ENCODE measurements at places on chromosomes 1 and 21.

DNA sequence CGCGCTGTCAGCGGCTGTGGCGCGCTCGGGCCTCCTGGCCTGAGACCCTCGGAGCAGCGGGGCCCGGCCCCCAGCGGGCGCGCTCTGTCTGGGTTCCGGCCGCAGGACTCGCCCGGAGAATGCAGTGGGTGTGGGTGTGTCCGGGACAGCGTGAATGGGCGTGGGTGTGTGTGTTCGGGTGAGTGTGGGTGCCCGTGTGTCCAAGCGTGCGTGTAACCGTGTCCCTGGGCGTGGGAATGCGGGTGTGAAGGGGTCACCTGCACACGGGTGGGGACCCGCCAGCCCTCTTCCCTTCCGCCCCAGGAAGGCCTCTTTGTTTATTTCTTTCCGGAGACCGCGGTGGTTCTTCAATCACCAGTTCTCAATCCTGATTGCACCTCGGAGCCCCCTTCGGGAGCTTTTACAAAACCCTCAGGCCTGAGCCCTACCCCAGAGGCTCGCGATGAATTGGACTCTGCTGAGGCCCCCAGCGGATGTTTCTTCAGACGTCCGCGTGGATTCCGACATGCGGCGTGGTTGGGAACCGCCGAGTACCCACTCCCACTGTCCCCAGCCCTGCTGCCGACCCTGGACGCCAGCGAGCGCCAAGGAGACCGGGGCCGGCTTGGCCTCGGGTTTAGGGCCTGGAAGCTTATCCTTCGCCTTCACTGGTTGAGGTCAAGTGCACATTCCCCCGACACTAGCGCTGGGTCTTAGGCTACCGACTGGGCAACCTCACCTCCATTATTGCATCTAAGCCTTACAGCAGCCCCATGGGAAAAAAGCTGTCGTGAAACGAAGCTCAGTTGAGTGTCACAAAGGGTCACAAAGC is 19.3 kb downstream of the SERTAD4 start:
- DNase-seq, result no peak

DNA sequence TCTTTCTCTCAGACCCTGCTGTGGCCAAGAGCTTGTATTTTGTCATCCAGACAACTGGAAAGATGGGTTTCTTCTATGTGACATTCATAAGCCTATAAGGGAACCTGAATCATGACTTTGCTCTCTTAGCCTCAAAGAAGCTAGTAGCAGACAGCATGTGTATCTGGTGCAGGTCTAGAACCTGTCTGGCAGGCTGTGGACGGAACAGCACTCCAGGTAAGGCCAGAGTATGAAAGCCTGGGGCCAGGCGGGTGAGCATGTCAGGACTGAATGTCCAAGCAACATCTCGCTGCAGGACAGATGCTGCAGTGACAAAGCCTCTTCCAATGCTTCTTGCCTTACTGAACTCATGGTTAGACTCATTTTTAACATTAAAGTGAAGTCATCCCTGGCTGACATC is 32.8 kb downstream of the AKNAD1 start:
- no peak for DNase-seq

DNA sequence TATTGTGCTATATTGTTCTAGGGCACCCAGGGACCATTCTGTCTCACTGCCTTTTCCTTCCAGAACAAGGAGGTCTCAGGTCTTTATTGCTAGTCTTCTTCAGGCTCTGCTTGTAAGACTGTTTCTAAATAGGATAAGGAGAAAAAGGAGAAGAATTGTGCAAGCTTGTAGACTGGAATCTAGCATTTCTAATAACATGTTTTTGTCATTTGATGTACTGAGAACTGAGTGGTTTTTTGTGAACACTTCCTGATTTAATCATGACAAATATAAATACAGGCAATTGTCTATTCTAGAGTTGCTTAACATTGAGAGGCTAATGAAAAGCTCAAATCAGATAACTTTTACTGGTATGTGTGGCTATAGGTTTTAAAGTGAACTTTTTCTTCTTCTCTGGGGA is 77.6 kb downstream of the CLIC4 start:
- no peak for DNase-seq

DNA sequence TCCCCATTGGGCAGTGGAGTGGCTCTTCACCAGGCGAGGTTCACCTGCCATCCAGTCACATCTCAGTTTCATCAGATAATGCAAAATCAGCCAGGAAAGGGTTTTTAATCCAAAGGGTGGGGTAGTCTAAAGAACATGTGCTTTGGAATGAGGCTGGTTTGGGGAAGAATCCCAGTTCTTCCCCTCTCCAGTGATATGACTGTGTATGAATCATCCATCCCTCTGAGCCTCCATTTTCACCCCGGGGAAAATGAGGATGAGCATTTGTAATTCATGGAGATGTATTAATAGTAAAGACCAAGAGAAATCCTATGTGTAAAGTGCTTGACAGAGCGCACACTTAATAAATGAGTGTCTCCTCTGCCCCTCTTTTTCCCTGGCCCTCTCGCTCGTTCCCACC is 215.1 kb upstream of the FGGY start:
- no peak for DNase-seq

GRCh38 chr1:60848583-60849188 is 233.7 kb upstream of the NFIA start:
- DNase-seq, result peak; percentile 30
